ENCODE measurements at places on chromosomes 2 and 18.

DNA sequence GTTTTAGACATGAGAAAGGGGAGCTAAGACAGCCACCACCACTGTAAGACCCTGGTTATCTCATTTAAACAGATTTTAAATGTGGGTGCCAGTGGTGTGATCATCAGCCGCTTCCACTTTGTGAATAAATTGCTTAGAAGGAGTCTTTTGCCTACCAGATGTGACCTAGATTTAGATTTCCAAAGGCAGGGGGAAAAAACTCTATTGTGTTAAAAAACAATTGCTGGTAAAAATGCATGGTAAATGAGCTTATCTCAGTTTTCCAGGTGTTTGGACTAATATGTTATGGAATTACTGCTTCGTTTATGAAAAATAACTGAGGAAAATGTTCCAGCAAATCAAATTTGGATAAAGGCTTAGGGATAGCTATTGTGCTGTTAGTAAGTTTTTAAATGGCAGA lies 466.3 kb upstream of the RAB12 start:
- no peak for DNase-seq

DNA sequence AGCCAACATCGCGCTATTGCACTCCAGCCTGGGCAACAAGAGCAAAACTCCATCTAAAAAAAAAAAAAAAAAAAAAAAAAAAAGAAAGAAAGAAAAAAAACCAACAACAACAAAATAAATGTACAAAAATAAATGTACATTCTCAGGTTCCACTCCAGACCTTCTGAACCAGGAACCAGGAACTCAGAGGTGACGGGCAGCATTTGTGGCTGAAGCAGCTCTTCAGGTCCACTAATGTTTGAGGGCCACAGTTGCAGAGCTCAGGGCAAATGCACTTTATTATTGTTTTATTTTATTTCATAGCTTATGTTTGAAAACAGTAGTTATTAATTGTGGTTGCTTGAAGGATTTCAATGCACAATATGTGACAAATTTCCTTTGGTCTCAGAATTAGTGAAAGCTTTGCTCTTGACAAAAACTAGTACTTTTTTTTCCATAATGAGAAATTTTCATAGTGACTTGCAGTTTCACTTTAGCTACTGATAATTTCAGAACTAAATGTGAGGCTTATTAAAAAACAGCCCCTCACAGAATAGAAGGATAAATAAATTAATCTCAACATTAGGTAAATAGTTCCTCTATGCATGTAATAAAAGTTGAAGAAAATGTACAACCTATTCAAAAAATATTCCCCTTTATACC lies 378.4 kb upstream of the SPHKAP start:
- no peak for DNase-seq

GRCh38 chr2:128633501-128633900 lies 314.8 kb upstream of the HS6ST1 start:
- DNase-seq: no peak

DNA sequence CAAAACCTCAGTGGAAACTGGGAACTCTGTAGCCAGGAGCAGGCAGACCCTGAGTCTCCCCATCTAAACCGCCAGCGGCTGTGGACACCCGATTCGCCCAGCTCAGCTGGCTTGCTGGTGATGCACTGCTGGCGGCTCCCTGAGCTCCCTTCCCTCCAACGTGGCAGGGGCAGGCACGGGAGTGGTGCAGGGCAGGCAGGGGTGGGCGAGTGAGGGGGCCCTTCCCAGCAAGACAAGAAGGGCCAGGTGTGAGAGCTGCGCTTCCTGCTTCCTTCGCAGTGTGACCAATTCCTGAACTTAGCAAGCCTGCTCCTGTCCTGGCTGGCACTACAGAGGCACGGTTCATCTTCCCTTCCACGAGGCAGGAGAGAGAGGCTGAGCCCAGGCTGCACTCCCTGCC lies 12.3 kb upstream of the SEMA4C start:
- no peak for DNase-seq

DNA sequence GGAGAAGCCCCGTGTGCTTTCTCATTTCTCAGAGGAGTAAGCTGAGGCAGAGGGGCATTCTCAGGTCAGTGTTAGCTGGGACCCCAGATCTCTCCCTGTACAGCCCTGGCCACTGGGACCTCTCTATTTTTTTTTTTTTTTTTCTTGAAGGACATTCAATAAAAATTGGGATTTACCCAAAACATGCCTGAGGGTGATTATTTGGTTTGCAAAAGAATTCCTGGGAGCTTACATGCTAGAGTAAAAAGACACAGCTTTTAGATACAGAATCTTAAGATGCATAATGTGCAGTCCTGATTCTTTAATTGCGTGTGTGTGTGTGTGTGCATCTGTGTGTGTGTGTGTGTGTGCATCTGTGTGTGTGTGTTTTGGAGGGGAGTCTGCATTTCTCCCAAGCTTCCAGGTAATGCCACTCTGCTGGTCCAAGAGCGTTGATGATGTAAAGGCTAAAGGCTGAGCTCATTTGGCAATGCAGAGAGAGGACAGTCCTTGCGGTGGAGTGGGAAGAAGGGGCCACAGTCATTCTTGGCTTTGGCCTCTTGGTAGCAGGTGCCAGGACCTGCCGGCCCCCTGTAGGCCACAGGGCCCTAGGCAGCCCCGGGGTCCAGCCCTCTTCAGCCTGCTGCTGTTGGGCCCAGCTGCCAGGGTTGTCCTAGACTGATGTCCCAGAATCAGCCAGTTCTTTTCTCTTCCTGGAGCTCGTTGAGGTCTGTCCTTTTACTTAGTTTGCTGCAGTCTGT lies 74.1 kb upstream of the MCFD2 start:
- DNase-seq: no peak

Data from muscle of arm (tissue), 14 donors.